Activated CD4-positive, alpha-beta T cell treated with anti-CD3 and anti-CD28 coated beads for 4 hours (primary cell): ENCODE measurements at places on chromosomes 12 and 14.

DNA sequence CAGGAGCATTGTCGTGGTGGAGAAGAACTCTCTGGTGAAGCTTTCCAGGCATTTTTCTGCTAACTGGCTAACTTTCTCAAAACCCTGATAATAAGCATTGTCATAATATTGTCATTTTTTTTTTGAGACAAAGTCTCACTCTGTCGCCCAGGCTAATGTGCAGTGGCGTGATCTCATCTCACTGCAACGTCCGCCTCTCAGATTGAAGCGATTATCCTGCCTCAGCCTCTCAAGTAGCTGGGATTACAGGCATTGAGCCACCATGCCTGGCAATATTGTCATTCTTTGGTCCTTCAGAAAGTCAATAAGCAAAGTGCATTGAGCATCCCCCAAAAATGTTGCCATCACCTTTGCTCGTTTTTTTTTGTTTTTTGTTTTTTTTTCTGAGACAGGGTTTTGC, 26.4 kb downstream of the C12orf71 start:
- no peak for DNase-seq

DNA sequence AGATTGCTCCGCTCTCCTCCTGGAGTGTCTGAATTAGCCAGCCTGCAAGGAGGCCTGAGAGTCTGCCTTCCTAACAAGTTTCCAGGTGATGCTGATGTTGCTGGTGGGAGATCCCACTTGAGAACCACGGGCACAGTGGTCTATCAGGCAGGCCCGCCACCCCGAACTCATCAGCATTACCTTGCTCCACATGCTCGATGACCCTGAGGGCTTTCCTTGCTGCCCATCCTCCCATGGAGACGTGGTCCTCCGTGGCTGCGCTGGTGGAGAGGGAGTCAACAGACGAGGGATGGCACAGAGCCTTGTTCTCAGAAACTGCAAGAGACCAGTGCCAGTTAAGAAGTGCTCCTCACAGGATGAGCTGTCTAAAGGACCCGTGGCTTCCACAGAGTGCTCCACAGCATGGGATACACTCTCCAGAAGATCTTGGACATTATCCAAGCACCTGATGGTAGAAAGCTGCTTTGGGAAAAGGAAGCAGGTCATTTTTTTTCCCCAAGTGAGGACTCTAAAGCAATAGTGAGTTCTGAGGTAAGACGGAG, 18.3 kb downstream of the HAL start:
- DNase-seq: no peak

DNA sequence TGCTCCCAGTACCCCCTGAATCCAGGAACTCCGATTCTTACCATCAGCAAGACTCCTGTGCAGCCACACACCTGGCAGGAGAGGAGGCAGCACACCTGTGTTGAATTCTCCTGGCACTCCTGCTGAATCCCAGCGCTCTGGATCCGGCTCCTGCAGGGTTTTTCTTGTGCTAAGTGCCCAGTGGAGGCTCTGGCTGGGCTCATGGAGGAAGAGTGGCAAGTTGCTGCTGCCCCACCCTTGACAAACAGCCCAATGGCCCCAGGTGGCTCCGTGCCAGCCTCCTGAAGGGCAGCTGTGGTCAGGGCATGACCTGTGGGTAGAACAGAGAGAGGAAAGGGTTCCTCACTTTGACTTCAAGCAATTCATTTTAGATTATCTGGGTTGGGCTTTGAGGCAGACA, 20.0 kb downstream of the CRACR2A start:
- no peak for DNase-seq

GRCh38 chr14:55951341-55952206, 166.6 kb upstream of the PELI2 start:
- DNase-seq: no peak

DNA sequence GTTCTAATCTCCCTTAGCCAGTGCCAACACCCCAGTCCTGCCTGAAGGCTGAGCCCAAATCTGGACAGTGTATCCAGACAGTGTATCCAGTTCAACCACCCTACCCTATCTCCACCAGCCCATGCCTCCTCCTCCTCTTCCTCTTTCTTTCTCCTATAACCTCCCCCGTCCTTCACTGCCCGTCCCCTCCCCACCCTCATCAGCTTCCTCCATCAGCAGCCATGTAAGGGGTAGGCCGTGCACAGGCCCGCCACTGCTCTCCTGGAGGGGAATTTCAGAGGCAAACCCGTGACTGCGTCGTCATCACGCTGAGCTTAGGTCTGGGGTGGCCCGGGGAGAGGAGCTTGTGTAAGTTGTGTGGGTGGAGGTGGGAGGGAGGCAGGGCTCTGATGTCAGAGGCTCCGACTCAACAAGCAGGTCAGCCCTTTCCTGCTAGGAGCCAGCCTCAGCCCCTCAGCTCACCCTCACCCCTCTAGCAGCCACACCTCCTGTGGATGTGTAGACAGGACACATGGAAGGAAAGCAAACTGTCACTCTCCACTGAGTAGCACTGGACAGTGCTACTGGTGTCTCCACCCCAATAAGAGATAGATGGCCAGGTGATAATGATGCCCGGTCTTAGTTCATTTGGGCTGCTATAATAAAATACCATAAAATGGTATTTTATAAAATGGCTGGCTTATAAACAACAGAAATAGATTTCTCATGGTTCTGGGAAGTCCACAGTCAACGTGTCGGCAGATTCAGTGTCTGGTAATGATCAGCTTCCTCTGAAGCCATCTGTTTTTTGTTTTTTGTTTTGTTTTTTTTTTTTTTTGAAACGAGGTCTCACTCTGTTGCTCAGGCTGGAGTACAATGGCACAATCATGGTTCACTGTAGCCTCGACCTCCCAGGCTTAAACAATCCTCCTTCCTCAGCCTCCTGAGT, 50.5 kb downstream of the IRF2BPL start:
- DNase-seq: peak; percentile 91

DNA sequence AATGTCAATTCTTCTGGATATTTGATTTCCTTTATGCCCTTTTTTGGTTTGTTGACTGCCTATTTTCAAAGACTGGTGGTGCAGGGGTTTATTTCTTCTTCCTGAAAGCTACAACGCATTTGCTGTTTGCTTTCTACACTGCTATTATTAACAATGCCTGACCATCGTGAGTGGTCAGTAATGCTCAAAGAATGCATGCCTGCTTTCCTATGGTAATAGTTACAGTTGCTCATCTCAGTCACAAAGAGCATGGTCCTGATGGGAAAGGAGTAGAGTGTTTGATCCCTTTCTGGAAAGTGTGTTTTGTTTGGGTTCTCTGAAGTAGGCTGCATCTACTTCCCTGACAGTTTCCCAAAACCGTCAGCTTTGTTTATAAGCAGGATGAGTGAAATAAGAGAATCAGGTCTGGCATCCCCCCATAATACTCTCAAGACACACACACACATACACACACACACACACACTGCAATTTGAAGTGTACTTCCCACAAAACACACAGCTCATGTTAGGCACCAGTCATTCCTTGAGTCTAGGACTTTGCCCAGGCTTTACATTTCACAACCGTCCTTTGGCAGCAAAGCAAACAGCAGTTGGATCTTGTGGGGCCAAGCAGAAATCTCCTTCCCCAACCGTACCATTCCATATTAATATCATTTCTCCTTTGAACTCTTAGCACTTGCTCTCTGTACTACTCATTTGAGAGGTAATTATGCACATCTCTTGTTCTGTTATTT, 56.6 kb downstream of the SUDS3 start:
- DNase-seq: no peak
